ENCODE measurements at places on chromosomes 1 and 21.

DNA sequence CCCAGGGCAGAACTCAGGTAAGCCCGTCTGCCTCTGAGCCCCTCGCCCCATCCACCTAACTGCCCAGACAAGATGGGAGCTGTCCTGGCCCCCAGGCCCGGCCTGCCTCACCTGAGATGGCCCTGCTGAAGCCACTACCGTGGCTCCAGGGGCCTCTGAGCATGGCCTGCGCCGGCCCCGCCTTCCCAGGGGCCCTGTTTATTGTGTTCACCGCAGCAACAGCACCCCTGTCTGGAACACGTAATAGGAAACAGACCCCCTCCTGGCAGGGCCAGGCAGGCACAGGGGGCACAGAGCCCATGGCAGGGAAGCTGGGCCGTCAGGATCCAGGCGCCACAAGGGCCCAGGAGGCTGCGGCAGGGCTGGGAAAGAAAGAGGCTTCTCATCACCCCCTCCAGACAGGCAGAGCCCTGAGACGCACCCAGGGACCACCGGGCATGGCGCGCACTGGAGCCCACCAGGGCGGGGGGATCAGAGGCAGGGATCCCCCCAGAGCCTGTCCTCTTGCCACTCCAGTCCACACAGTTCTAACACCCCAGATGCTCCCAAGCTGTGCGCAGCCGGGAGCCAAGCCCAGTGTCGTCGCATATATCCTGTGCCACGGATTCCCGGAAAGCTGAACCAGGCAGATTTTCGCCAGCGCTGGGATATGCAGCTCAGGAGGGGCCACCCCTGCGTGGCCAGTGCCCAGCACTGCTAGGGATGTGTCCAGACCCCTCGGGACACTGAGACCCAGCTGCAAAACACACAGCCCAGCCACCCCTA, 62.6 kb downstream of the ARHGEF16 start:
- no peak for DNase-seq

DNA sequence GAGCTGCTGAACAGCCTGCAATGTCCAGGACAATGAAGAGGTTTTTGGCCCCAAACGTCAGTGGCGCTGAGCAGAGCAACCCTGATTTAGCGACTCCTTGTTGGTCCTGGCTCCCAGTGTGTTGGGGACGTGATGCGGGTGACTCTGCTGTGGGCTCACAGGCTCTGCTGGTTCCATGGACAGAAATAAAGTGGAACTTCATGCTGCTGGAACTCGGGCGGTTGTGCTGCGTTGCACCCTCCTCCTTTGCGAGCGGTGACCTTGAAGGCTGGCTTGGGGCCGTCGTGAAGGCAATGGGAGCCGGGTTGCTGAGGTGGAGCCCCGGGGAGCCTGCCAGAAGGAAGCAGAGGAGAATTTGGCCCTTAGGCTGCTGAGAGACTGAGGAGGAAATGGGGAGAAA, 122.6 kb upstream of the C1orf174 start:
- DNase-seq, result no peak

- DNase-seq, result no peak
Observed at GRCh38 chr1:147665521-147665920, 4.8 kb downstream of the ACP6 start.

DNA sequence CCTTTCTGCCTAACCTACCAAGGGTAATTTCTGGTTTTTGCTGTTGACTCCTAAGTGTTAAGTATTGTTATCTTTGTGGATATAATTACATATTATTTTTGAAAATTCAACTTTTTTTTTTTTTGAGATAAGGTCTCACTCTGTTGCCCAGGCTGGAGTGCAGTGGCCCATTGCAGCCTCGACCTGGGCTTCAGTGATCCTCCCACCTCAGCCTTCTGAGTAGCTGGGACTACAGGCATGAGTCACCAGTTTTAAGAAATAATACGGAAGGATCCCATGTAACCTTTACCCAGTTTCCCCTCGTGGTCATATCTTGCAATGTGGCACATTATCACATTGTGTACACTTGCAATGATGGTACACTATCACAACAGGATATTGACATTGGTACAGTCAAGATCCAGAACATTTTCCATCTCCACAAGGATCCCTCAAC, 3.1 kb downstream of the CHD1L start:
- DNase-seq, result peak; percentile 89

DNA sequence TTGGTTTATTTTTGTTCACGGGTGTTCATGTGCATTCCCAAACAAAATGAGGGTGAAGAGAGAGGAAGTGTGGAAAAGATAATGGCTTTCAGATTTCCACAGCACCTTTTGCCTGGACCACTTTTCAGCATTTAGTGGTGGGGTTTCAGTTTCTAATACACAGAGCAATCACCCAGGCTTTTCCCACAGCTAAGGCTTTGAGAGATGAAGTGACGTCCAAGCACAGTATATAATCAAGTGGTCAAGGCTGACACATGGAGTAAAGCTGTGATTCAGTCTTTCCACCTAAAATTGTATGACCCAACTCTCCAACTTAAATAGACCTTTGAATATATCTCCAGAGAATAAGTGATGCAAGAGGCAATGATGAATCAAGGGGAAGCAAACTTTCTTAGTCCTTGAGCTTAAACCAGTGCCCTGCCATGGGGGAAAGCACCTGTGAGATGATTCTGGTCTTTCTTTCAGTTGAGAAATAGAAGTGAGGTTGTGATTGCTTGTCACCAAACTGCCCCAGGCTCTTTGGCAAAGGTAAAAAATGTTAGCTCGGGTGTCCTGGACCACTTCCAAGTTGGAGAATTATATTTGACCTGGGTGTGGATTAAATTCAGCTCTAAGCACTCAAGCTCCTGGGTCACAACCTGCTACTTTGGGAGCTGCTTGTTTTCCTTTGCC, 2.4 kb upstream of the PIK3R3 start:
- no peak for DNase-seq

DNA sequence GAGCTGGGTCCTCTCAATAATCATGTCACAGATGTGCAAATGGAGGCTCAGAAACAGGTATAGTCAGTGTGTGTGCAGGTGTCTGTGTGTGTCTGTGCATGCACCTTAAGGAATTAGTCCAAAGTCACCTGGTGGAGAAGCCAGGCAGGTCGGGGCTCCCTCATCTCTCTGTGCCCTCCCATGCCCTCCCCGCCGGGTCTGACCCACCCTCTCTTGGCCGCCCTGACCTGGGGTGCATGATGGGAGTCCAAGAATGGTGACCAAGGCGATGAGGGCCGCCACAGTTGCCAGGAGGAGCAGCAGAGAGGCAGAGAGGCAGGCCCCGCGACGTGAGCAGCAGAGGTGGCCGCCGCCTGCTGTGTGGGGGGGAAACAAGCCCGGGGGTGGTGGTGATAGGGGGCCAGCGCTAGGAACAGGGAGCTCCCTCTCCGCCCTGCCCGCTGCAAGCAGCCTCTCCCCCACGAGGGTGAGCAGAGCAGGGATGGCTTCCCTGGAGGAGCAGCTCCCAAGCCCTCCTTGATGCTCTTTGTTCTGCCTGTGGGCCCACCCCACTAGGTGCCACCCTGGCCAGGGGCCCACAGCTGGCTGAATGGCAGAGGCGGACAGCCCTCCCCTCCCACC, 3.9 kb downstream of the LDLRAD1 start:
- DNase-seq, result no peak

DNA sequence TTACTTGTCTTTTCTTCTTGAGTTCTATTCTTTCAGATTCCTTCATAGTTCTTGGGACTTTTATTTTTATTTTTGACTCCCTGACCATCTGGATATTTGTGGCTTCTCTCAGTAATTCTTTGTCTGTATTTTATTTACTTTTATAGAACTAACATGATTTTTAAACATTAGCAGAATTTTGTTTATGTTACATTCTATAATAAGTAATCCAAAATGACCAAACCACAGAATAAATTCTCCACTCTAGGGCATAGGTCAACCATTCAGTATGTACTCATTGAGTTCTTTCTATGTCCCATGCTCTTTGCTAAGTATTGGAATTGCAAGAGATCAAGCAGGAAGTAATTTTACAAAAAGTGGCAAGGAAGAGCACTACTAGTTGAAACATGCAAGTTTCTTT, 969.0 kb downstream of the TTLL7 start:
- no peak for DNase-seq

GRCh38 chr1:2438641-2439040, 26.3 kb upstream of the PEX10 start:
- no peak for DNase-seq

GRCh38 chr1:33470495-33471012, 1.9 kb upstream of the ZSCAN20 start:
- peak; percentile 96 for DNase-seq

DNA sequence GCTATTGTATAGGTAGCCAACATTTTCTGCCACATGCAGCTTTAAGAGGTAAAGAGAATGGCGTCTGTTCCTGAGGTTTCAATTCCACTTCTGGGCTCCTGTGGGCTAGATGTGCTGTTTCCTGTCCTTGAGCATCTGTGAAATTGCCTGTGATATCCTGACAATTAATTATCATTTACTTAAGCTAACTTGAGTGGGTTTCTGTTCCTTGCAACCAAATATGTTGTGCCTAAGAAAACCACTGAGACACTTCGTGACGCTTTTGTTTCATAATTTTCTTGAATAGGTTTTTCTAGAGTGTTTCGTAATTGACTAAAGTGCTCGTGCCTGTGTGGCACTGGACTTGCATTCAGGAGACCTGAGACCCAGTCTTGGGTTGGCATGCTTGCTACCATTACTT, 127.3 kb upstream of the POU3F1 start:
- peak; percentile 15 for DNase-seq

GRCh38 chr1:31814631-31815306, 1.1 kb downstream of the SPOCD1 start:
- DNase-seq, result no peak

GRCh38 chr1:163144418-163144817, 58.3 kb downstream of the RGS5 start:
- no peak for DNase-seq

DNA sequence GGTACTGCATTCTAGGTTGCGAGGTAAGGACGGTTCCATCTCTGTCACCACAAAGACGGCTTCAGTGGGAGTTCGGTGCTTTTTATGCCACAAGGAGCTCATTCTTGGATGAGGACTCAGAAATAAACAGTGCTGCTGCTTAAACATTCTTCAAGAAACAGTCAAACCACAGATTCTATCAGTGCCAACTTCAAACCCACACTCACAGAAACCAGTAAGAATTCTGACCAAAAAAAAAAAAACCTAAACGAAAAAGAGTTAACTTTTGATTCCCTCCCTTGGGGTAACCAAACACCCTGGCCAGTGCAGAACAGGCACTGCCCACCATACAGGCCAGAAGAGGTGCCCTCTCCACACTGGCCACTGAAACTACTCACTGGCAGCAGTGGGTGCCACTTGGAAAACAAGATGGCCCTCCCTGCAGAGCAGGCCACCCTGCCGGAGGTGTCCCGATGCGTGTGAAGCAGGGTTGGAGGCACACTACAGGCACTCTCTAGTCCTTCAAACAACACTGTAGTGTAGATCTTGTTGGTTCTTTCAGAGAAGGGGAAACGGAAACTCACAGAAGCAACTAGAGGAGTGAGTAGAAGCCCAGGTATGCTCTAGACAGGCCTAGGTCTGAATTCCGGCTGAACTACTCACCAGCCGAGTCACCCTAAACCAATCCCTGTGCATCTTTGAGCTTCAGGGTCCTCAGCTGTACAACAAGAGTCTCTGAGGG, 87.3 kb upstream of the TLR5 start:
- no peak for DNase-seq

DNA sequence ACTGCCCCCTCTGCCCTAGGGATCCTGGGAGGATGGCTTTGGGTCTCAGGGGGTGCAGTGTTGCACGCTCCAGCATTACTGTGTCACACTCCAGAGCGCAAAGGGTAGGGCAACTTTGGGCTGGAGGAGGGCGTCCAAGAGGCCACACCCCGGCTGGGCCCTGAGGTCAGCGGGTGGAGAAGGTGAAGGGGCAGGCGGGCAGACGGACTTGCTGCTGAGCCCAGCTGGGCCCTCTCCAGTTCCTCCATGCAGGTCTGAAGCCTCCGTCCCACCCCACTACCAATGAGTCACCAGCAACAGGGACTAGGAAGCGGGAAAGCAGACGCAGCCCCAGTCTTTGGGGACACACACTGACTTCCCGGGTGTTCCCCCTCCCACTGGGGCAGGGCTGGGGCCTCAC, 116.0 kb downstream of the CASZ1 start:
- peak; percentile 7 for DNase-seq

DNA sequence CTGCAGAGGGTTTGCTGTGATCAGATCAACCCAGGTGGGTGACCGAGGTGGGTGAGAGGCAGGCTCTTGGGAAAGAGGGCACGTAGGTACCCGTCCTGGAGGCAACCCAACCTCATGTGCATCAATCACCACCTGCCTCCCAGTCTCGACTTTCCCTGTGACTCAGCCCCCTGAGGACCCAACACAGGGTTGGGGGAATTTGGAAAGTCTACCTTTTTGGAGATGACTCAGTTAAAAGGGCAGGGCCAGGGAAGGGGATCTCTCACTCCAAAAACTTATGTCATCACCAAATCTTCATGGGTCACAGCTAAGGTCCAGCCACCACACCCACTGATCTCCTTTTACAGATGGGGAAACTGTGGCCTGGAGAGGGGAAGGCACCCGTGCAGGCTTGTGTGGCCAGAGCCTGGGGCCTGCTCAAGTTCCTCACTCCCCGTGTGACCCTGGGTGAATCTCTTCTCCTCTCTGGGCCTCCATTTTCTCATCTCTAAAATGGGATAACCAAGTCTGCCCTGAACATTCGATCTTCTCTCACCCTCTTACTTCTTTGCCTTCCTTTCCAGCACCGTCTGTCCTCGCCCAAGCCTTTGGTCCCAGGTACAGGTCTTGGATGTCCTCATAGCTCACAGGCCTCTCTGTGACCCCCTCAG, 34.6 kb upstream of the WNT4 start:
- DNase-seq, result no peak

GRCh38 chr1:154501423-154502065, 475 bp upstream of the TDRD10 start:
- DNase-seq, result no peak

DNA sequence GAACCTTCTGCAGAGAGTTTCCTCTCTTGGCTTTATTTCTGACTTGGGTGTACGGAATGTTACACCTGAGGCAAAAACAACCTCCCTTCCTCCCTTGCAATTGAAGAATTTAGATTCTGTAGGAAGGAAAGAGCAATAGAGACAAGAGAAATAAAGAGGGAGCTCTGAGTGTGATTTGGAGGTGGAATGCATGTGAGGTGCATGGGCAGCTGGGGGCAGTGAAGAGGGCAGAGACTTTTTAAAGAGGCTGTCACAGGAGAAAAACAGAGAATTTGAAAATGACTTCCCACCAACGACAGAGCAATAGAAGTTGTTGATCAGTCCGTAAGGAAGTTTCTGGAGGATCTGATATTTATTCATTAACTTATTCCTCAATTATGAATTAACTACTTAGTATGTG, 172.0 kb upstream of the B3GALT2 start:
- no peak for DNase-seq

- DNase-seq, result no peak
Observed at GRCh38 chr1:211415700-211416099, 76.3 kb downstream of the RD3 start.

DNA sequence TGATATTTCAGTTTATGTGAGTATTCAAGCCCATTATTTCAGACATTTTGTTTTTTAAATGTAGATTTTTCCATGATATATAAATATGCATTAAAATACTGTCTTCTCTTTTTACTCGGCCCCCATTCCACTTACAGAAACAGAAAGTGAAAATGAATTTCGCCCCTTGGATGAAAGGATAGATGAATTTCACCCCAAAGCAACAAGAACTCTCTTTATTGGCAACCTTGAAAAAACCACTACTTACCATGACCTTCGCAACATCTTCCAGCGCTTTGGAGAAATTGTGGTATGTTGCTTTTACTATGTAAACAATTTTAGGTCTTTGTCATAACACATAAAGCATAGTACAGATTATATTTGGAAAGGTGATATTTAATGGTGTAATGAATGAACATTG, 59.9 kb downstream of the ZBTB17 start:
- DNase-seq, result no peak

Data from inflammatory macrophage (primary cell).